Prostate gland (tissue), 2 donors: ENCODE measurements at places on chromosomes 6 and 20. TPM values are rescaled to one million over a fixed set of nuclear protein-coding genes. Genes with fewer than 3 reads are reported as not detected.

- peak overlapping the region; percentile 53 for H3K4me3 ChIP-seq
- H3K27me3 ChIP-seq: no peaks in the 10 kb centered on the region
- peaks cover 14% of the 10 kb centered on the region for H3K4me1 ChIP-seq
- H3K27ac ChIP-seq: peak overlapping the region; percentile 89
These were observed 697 bp downstream of the PPT2 start for GRCh38 chr6:32154514-32155161.

DNA sequence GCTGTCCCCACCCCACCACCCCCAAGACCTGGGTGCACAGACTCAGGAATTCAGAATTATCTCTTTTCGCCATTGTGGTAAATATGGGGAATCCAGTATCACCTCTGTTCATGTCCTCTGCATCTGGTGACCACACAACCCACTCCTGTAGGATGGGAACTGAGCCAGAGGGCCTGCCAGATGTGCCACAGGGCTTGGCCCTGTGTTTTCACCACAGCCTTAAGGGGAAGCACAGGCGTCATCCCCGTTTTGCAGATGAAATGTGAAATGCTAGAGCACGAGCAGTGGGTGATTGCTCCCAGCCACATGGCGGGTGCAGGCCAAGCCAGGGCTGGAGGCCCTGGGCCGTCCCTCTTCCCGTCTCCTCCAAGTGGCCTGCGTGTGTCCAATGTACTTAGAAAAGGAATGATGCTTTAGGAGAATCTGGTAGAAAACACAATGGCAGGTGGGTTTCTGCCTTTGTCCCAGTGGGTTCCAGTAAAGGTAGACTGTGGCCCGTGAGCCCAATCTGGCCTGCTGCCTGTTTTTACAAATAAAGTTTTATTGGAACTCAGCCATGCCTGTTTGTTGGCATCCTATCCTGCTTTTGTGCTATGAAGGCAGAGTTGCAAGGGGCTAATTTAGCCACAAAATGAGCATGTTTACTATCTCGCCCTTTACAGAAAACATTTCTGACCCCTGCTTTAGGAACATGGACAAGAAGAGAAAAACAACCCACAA is 309.2 kb downstream of the CDH4 start:
- no peak for DNase-seq
- no peak overlapping the region for H3K27ac ChIP-seq
- no peak overlapping the region for H3K4me3 ChIP-seq
- H3K4me1 ChIP-seq: no peaks in the 10 kb centered on the region

DNA sequence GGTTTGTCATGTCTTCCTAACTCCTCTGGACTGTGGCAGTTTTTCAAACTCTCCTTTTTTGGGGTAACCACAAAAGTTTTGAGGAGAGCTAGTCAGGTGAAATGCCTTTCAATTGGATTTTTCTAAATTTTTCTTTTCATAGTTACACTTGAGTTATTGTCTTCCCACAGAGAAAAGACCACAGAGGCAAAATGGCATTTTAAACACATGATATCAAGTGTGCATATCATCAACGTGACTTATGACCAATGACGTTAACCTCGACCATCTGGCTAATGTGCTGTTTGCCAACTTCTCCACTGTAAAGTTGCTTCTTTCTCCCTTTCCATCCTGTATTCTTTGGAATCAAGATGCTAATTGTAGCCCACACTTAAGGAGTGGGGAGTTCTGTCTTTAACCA is 41.3 kb upstream of the SNAP25 start:
- no peaks in the 10 kb centered on the region for H3K27me3 ChIP-seq
- no peak for DNase-seq
- peaks cover 3% of the 10 kb centered on the region for H3K4me1 ChIP-seq
- H3K27ac ChIP-seq: no peak overlapping the region
- no peak overlapping the region for H3K4me3 ChIP-seq

- no peak for DNase-seq
- H3K4me3 ChIP-seq: no peak overlapping the region
- no peaks in the 10 kb centered on the region for H3K27me3 ChIP-seq
- no peak overlapping the region for H3K27ac ChIP-seq
- H3K4me1 ChIP-seq: no peaks in the 10 kb centered on the region
- no peaks in the 10 kb centered on the region for H3K36me3 ChIP-seq
These were observed 87.3 kb upstream of the AKIRIN2 start for GRCh38 chr6:87789198-87789899.

GRCh38 chr6:133244519-133244918 is 3.4 kb downstream of the EYA4 start:
- H3K27ac ChIP-seq: peak overlapping the region; percentile 82
- no peaks in the 10 kb centered on the region for H3K4me1 ChIP-seq
- no peak overlapping the region for H3K4me3 ChIP-seq

GRCh38 chr20:50338479-50339391 is 148.1 kb downstream of the CEBPB start:
- H3K27me3 ChIP-seq: no peaks in the 10 kb centered on the region

- no peaks in the 10 kb centered on the region for H3K36me3 ChIP-seq
- H3K27ac ChIP-seq: no peak overlapping the region
- DNase-seq: no peak
- H3K4me1 ChIP-seq: no peaks in the 10 kb centered on the region
These were observed 110.3 kb upstream of the BACH2 start for GRCh38 chr6:90406957-90407356.

- H3K27ac ChIP-seq: no peak overlapping the region
- no peak for DNase-seq
- no peaks in the 10 kb centered on the region for H3K36me3 ChIP-seq
- peaks cover 1% of the 10 kb centered on the region for H3K27me3 ChIP-seq
- no peaks in the 10 kb centered on the region for H3K4me1 ChIP-seq
These were observed 20.7 kb downstream of the GATA5 start for GRCh38 chr20:62454904-62455636.

- no peak overlapping the region for H3K4me3 ChIP-seq
- no peak overlapping the region for H3K27ac ChIP-seq
- H3K4me1 ChIP-seq: no peaks in the 10 kb centered on the region
- H3K27me3 ChIP-seq: no peaks in the 10 kb centered on the region
- no peak for DNase-seq
These were observed 46.3 kb downstream of the HBS1L start for GRCh38 chr6:135008072-135008940.

DNA sequence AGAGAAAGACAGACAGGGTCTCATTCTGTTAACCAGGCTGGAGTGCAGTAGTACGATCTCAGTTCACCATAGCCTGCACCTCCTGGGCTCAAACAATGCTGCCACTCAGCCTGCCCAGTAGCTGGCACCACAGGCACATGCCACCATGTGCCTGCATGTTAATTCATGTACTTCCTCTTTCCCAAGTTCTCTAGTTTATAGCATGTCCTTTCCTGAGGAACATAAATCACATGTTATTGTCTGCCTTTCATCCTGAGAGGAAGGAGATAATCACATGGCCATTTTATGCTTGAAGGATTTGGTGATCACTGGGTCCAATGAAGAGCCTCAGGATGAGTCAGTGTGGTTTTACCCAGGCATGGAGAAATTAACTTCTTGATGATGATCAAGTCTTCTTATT is 47.9 kb downstream of the COL11A2 start:
- DNase-seq: peak; percentile 51
- H3K36me3 ChIP-seq: no peaks in the 10 kb centered on the region
- no peaks in the 10 kb centered on the region for H3K4me1 ChIP-seq
- no peak overlapping the region for H3K27ac ChIP-seq
- no peak overlapping the region for H3K4me3 ChIP-seq
- no peaks in the 10 kb centered on the region for H3K27me3 ChIP-seq

DNA sequence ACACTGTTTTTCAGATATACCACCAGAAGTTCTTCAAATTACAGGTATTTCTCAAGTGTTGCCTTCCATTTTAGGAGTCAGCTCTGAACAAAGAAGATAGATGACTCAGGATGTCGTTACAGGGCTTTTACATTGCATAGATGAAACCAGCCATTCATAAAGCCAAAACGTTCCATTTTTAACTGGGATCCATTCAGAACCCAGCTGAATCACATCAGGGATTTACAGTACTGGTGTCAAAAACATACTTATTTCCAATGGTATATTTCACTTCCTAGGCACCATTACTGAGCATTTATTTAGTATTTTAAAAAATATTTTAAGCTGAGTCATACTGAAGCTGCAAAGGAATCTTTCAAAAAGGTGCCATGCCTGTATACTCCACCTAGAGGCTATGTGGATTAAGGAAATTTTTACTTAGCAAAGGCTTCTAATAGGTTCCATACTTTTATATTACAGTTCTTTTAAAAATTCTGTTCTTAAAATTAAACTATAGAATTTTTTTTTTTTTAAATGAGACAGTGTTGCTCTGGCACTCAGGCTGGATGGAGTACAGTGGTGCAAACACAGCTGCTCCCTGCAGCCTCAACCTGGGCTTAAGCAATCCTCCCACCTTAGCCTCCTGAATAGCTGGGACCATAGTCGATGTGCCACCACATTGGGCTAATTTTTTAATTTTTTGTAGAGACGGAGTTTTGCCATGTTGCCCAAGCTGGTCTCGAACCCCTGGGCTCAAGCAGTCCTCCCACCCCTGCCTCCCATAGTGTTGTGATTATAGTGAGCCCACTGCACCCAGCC is 2.6 kb downstream of the ASF1A start:
- no peaks in the 10 kb centered on the region for H3K4me1 ChIP-seq
- H3K27ac ChIP-seq: no peak overlapping the region
- no peak overlapping the region for H3K4me3 ChIP-seq

DNA sequence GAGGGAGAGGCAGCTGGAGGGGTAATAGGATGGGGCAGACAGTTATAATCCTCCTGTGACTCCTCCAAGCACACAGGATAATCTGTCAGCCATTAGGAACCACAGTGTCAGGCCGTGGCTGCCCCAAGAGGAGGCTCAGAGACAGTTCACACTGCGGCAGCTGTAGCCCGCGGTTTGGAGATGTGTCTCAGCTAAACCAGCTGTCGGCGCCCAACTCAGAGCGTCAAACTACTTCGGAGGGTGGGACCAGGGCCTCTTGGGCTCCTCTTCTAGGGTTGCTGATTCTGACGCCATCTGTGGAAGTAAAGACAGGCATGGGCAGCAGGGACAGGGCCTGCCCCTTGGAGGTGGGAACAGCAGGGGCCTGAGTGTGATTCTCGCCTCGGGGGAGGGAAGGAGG is 309.8 kb downstream of the CDC5L start:
- H3K27me3 ChIP-seq: no peaks in the 10 kb centered on the region
- H3K27ac ChIP-seq: no peak overlapping the region
- H3K4me1 ChIP-seq: no peaks in the 10 kb centered on the region

- no peaks in the 10 kb centered on the region for H3K4me1 ChIP-seq
- H3K36me3 ChIP-seq: no peaks in the 10 kb centered on the region
- H3K27me3 ChIP-seq: peaks cover 2% of the 10 kb centered on the region
- DNase-seq: no peak
- peak overlapping the region; percentile 43 for H3K4me3 ChIP-seq
These were observed 24.9 kb upstream of the MAP3K7 start for GRCh38 chr6:90611543-90612312.

GRCh38 chr20:52996658-52997057 is 24.5 kb downstream of the TSHZ2 start:
- H3K4me1 ChIP-seq: no peaks in the 10 kb centered on the region
- no peak overlapping the region for H3K27ac ChIP-seq
- no peak overlapping the region for H3K4me3 ChIP-seq
- H3K36me3 ChIP-seq: no peaks in the 10 kb centered on the region
- H3K27me3 ChIP-seq: no peaks in the 10 kb centered on the region
- DNase-seq: no peak

DNA sequence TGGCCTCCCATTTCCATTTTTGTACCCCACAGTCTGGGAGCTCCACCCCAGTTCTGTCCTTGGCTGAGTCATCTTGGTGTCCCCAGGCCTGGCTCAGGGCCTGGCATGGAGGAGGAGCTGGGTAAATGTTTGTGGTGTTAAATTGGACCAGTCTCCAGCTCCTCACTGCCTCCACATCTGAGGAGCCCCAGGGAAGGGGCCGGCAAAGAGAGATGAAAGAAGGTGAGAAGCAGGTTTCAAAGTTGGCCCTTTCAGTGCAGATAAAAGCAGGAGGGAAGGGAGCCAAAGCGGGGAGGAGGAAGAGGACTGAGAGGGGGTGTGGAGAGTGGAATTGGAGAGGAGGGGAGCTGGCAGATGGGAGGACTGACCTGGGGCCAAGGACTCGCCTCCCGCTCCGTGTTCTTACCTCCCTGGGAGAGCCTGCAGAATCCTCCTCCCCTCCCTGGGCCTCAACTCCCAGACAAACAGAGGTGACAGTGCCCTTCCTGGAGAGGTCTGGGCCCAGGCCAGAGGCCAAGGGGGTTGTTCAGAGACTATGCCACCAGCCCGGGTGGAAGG is 89.0 kb downstream of the CD40 start:
- no peaks in the 10 kb centered on the region for H3K36me3 ChIP-seq
- H3K27me3 ChIP-seq: peaks cover 2% of the 10 kb centered on the region
- H3K4me3 ChIP-seq: no peak overlapping the region
- DNase-seq: peak; percentile 51
- H3K4me1 ChIP-seq: no peaks in the 10 kb centered on the region

- no peak overlapping the region for H3K4me3 ChIP-seq
- H3K4me1 ChIP-seq: peaks cover 7% of the 10 kb centered on the region
- no peaks in the 10 kb centered on the region for H3K36me3 ChIP-seq
- no peaks in the 10 kb centered on the region for H3K27me3 ChIP-seq
- DNase-seq: peak; percentile 73
- no peak overlapping the region for H3K27ac ChIP-seq
These were observed 17.5 kb downstream of the RIN2 start for GRCh38 chr20:19775353-19776253.

DNA sequence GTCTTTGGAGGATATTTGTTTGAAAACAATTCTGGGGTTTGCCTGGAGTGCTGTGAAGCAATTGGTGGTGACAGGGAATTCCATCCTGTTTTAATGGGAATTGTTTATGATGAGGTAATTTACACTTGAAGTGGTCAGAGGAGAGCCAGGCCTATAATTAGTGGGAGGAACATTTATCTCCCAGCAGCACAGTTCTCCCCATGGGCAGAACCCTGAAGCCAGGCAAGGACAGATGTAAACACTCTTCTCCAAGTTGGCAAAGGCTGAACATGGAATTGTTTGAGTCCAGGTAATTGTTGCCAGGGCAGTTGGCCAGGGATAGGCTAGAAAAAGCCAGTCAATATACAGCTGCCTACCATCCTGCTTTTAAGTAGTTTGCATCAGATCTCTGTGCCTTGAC is 789.7 kb downstream of the FRK start:
- H3K4me1 ChIP-seq: no peaks in the 10 kb centered on the region
- H3K27ac ChIP-seq: no peak overlapping the region
- no peaks in the 10 kb centered on the region for H3K36me3 ChIP-seq
- DNase-seq: no peak
- H3K4me3 ChIP-seq: no peak overlapping the region

HLA-DPB1 gene
- total RNA-seq: 51.6 TPM

PLCB1 gene
- 24.3 TPM for total RNA-seq

CYP21A2 gene
- total RNA-seq: 2.7 TPM

NHSL1 gene
- total RNA-seq: 10.7 TPM

AHCY gene
- 162 TPM for total RNA-seq

LINC00237 gene
- total RNA-seq: not detected

PAX1 gene
- total RNA-seq: not detected

CAP2 gene
- total RNA-seq: 10.0 TPM

HLA-F gene
- total RNA-seq: 62.1 TPM

MUC21 gene
- total RNA-seq: not detected
